HFFc6 (cell line): ENCODE measurements at places on chromosomes 2 and 18. TPM values are rescaled to one million over a fixed set of nuclear protein-coding genes. Genes with fewer than 3 reads are reported as not detected.

The TNFRSF11A gene
- total RNA-seq: 0.05 TPM in 1 of 3 replicates, not detected in the others

The MC5R gene
- total RNA-seq: not detected in 3 replicates

The ALLC gene
- total RNA-seq: not detected in 3 replicates

DNA sequence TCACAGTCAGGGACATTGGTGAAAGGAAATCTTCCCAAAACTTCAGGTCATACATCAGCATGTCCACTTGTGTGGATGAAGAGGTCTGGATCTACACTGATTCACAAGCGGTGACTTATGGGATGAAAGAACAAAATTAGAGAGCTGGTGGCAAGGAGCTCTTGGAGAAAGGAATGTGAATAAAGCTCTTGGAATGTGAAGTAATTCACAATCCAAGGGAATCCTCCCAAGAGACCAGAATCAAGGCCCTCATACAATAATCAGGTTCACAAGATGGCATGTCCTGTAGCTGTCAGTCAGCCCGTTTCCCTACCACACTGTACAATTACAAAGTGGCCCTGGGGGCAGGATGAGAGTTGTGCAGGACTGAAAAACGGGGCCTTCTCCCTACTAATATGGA is 96.2 kb downstream of the MRPS9 start:
- H3K4me3 ChIP-seq: no peak overlapping the region
- no peaks in the 10 kb centered on the region for H3K36me3 ChIP-seq
- DNase-seq: no peak
- peaks cover 6% of the 10 kb centered on the region for H3K27me3 ChIP-seq
- H3K27ac ChIP-seq: no peak overlapping the region

- DNase-seq: peak; percentile 58
- H3K27me3 ChIP-seq: peaks cover 8% of the 10 kb centered on the region
- no peak overlapping the region for H3K4me3 ChIP-seq
- H3K4me1 ChIP-seq: peaks cover 9% of the 10 kb centered on the region; the same call in 1 of the 2 replicates
Measured at GRCh38 chr18:51150113-51150700, 47.3 kb downstream of the MEX3C start.

- peak overlapping the region; percentile 81 for H3K27ac ChIP-seq
- H3K4me3 ChIP-seq: peak overlapping the region; percentile 51
- peaks cover 10% of the 10 kb centered on the region for H3K27me3 ChIP-seq
- H3K4me1 ChIP-seq: peaks cover 48% of the 10 kb centered on the region
- H3K36me3 ChIP-seq: peaks cover 77% of the 10 kb centered on the region
- peak; percentile 85 for DNase-seq
Measured at GRCh38 chr2:190978389-190979053, 35.5 kb downstream of the STAT1 start.
